ENCODE measurements at places on chromosomes 12 and 14.
A peak's percentile ranks its signal among the peaks of the same experiment; 100 is the strongest.

DNA sequence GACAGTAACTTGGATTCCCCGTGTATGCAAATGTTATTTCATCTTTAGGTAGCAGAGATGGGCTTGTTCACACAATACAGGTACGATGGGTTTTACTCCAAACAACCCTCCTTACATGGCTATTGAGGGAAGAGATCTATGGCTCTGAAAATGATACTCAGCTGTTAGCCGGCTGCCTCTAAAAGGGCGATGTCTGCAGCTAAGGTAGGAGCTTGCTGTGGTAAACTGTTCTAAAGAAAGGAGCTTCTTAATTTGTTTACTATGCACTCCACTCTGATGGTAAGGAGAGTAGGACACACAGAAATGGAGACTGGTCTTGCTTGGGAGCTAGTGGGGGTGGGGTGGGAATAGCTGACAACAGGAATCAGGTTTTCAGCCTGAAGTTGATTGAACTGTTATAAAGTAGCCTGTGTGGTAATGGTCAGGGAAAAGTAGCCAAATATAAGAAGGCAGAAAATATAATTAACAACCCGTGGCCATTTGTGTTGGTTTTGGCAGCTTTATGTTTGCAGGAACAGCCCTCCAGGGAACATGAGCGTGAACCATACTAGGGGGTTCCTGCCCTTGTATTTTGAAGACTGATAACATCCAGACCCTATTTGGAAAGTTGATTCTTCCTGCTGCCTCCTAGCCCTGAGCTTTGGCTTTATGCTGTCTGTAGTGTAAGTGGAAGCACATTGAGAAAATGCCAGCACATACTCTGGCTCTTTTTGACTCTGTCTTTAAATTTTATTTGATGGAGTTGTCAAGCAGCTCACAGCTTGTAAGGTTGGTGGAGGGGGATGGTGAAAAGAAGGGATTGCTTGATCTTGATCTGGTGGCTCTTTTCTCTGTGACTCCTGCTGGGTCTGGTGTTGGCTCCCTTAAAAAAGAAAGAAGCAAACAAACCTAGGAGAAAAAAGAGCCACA lies 929.8 kb downstream of the DIO2 start:
- DNase-seq: no peak

DNA sequence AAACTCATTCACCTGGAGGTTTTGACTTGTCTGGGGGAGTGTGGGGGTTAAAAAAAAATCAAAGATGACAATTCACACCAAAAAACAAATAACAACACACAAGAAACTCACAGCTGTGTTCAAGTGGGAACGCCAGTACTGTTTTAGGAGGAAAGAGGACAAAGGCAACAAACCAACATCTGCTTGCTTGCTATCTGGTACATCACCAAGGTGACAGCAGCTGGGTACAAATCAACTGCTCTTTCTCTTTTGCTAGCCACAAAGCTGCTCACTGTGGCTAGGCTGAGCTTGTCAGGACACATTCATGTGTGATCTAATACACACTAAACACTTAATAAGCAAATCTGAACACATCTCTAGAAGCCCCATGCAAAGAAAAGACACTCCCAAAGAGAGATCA lies 128.0 kb upstream of the RAP1B start:
- DNase-seq: peak; percentile 17

DNA sequence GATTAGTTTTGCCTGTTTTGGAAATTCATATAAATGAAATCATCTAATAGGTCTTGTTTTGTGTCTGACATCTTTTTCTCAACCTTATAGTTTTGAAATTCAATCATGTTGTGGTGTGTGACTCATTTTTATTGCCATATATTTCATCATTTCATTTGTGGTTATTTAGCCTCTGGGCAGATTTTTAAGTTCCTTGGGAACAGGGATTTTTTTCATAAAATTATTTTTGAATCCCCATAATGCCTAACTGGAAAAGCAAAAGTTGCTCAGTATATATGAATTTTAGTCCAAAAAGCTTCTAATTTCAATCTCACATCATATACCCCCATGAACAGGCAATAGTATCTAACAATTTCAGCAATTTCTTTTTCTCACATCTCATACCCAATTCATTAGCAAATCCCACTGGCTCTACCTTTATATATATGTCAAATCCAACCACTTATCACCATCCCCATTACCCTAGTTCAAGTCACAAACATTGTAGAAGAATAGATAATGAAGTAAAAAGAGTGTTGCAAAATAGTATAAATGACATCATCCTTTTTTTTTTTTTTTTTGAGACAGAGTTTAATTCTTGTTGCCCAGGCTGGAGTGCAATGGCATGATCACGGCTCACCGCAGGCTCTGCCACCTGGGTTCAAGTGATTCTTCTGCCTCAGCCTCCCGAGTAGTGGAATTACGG lies 2.6 kb upstream of the OR6J1 start:
- DNase-seq: no peak

- no peak for DNase-seq
Measured at GRCh38 chr12:16347391-16348298, at the start of gene MGST1. TSS of gene MGST1 (plus strand) at chr12:16347645. CDS start at chr12:16354253, 6,608 bp downstream.

DNA sequence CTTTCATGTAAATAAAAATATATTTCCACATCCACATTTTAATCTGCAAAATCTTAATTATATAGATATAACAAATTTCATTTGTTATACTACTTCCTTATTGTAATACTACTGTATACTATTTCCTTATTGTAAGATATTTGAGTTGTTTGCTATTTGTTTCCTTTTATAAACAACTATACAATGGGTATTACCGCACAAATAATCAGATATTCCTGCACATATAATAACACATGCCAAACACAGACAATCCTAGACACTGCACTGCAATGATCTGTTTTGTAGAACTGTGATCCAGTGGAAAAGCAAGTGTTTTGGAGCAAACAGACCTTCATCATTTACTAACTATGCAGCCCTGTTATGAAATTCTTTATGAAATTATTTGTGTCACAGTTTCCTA lies 30.5 kb downstream of the PRKD1 start:
- no peak for DNase-seq

Measured in stimulated activated CD8-positive, alpha-beta memory T cell treated with anti-CD3 and anti-CD28 coated beads, Interleukin-15, amount 100 ng/mL, for 48 hours (primary cell).